ENCODE measurements at places on chromosomes 11 and 22.

GRCh38 chr11:58927393-58928106 is 11.7 kb upstream of the GLYATL1 start:
- no peak for DNase-seq

DNA sequence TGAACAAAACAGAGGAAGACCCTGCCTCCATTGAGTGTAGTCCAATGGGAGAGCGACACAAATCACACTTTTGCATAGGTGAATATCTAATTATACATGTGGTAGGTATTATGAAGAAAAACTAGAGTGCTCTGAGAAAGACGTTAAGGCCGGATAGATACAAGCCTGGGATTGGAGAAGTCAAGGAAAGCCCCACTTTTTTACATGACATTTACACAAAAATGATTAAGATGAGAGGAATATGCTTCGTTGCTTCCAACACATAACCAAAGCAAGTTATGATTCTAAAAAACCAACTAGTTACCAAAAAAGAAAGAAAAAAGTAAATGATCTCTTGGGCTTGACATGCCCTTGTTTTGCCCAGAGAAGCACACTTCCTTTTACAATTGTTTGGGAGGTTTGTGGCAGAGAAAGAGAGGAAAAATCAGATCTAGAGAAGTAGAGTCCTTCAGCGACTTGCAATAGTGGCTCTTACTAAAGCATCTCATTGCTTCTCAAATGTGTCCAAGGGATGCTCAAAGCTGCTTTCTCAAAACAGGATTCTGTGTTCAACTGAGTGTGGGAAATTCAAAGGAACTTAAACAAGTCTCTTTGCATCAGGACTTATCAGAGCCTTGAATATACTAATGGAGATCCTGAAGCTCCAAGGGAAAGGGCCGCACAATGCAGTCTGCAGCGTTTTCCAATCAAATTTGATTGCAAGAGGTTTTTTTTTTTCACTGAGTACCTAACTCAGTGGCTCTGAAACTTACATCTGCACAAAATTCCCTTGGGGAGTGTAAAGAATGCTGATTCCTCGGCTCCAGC is 38.8 kb downstream of the FLI1 start:
- no peak for DNase-seq

GRCh38 chr11:59582006-59582405 is 33.6 kb downstream of the OSBP start:
- DNase-seq: no peak

GRCh38 chr22:28151151-28151816 is 232.2 kb upstream of the PITPNB start:
- no peak for DNase-seq

DNA sequence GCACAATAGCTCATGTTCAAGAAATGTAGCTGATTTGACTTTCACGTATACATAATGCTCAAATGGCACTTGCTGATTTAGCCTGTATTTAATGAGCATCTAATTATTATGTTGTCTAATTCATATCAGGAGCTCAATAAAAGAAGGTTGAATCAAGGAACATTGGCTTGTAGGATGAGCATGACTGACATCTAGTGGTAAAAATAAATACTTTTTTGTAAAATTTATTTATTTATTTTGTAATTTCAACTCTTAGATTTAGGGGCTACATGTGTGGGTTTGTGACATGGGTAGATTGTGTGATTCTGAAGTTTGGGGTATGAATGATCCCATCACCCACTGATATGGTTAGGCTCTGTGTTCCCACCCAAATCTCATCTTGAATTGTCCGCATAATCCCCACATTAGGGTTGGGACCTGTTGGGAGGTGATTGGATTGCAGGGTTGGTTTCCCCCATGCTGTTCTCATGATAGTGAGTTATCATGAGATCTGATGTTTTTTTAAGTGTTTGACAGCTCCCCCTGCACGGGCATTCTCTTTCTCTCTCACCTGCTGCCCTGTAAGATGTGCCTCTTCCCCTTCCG is 1.7 kb upstream of the OR52E5 start:
- peak; percentile 0 for DNase-seq

DNA sequence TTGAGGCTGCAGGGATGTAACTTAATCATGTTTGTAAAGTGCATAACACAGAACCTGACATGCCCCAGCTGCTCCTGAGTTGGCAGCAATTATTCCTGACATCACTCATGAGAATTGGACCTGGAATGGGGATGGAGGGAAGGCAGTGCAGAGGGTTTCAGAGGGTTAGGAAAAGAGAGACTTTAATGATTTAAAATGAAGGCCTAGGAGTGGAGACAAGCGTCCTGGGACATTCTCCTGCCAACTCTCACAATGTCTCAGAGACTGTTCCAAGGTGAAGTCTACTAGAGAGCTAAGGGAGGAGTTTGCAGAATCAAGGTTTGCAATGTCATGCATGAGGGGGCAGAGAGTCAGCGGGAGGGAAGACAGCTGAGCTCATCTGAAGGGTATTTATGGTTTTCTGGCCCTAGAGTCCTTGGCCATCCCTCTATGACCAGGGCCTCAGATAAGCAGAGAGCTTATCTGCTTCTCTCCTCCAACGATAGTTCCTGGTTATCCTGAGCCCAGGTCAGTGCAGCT is 36.9 kb downstream of the GGTLC2 start:
- no peak for DNase-seq

GRCh38 chr11:18271206-18271605 is 5.1 kb downstream of the SAA1 start:
- DNase-seq: no peak

DNA sequence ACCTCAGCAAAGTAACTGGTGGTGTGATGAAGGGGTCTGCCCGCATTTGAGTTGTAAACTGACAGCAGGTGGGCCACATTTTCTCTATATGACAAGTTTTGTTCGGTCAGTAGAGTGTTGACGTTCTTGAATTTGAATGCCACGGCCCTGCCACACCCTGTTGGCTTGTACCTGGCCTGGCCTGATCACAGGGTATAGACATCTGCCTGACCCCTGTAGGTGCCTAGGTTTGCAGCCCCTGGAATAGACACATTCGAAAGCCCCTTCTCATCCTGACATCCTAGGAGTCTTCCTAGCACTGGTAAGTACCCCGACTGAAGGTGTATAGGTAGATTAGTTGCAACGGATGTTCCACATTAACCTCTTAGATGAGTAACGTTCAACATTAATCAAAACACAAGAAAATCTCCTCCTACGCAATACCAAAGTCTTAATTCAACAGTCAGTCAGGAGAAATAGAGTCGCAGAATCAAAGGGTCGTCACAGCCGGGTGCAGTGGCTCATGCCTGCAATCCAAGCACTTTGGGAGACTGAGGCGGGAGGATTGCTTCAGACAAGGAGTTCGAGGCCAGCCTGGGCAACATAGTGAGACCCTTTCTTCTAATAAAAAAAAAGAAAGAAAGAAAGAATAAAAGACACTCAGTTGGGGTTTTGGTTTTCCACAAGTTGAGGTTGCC is 43.6 kb upstream of the CD5 start:
- DNase-seq: no peak

GRCh38 chr22:37675930-37676735 is 697 bp downstream of the LGALS1 start:
- no peak for DNase-seq

- DNase-seq: no peak
Measured at GRCh38 chr11:2825889-2826678, 59.5 kb downstream of the CDKN1C start.

GRCh38 chr11:686451-687243 is 8.4 kb downstream of the DEAF1 start:
- DNase-seq: no peak

DNA sequence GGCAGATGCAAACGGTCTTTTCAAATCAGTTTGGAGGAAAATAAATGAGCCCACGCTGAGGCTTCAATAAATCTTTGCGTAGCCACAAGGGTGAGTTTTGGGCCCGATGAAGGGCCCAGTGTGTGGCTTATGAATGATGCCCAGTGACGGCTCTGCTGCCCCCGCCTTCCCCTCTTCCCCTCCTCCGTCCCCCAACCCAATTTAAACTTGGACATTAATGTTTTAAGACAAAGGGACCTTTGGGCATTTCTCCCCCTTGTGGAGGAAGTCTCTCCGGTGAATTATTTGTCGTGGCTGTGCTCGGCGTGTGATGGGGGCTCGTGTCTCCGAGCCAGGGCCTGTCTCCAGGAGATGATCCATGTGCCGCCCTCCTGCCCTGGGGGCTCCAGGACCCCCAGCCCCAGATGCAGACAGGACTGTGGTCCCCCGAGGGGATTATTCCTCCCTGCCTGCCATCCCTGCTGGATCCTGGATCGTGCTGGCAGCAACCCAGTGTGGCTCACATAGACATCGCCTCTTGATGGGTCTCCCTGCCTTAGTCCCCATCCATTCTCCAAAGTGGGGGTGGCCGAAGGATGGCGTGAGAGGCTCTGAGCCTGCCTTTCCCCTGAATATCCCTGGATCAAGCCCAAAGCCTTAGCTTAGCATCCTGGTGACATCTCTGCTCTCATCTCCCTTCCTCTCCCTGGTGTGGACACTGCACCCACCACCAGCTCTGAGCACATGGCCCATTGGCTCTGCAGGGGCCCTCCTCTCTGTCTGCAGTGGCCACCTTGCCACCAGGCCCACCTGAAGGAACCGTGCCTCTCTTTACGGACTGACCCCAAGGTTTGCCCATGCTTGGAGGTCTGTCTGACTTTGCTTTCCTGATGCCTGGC is 56.4 kb downstream of the SMIM38 start:
- no peak for DNase-seq

DNA sequence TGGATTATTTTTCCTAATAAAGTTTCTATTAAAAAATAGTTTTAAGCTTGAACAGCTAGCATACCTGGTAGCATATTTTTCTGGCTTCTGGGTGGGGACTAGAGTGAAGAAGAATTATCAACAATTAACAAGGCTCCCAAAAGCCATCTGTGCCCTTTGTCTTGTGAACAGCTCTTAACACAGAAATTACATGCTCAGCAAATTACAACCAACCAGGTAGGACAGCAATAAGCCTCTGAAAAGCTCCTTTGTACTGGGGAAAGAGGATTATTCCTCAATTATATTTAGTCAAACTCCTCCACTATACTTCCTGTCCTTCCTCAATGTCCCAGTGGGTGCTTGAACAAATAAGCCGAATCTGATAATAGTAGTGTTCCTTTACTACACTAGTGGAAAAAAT is 162.8 kb downstream of the RAB38 start:
- no peak for DNase-seq

DNA sequence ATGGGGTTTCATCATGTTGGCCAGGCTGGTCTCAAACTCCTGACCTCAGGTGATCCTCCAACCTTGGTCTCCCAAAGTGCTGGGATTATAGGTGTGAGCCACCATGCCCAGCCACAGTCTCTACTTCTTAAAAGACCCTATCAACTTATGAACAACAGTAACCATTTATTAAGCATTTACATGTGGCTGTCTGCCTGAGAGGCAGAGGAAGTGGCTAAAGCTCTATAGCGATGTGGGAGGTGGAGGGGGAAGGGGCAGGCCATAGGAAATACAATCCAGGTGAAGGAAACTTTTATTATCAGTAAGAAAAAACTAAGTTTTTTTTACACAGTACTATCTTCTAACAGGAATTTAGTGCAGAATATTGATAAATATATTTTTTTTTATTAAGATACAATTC is 87.8 kb upstream of the PHOX2A start:
- DNase-seq: no peak

DNA sequence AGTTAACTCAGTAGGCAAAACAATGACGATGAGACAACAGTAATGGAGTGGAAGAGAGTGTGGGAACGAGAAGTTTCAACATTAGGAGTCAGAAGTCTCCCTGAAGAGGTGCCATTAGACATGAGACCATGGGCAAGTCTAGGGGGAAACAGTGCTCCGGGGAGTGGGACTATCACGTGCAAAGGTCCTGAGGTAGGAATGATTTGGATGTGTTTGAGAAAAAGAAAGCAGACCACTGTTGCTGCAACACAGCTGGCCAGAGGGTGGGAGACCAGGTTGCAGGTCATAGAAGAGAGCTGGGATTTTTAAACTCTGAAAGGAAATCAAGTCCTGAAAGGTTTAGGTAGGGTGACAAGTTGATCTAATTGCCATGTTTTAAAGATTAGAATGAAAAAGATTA is 63.0 kb downstream of the NAV2 start:
- DNase-seq: no peak

GRCh38 chr11:76073724-76074123 is 132.6 kb downstream of the WNT11 start:
- no peak for DNase-seq

All from NCI-H460 (cell line).